ENCODE measurements at places on chromosomes 6 and 20.

- peak; percentile 68 for DNase-seq
These were observed 23.6 kb downstream of the LRP11 start for GRCh38 chr6:149840345-149841075.

GRCh38 chr6:73263570-73263909 is 544 bp upstream of the KHDC1 start:
- DNase-seq, result no peak

DNA sequence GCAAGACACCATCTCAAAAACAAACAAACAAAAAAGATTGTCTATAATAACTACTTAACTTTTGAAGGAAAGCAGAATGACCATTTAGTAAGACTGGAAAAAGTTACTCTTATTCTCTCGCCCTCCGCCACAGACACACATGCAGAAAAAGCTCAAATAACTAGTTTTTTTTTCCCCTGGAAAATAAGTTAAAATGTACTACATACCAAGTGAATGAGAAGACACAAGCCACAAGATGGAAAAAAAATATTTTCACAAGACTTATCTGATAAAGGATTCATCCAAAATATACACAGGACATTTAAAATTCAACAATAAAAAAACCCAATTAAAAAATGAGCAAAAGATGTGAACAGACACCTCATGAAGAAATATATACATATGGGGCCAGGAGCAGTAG is 31.9 kb downstream of the NUDT3 start:
- DNase-seq, result no peak

DNA sequence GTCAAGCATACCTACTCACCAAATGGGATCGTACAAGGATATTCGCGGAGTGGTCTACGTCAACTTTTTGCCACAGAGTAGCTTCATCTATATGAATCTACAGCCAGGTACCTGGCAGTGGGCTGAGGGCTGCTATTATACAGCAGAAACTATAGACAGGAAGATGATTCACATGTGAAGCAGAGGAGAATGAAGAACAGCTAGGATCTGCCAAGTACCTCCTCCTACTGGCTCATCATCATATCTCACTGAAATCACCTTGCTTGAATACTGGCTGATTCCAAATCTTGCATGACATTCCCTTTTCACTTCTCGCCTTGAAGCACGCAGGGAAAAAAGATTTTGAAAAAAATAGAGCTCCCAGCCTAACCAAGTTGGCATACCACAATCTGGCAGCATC is 488.7 kb upstream of the NRSN1 start:
- DNase-seq, result no peak

DNA sequence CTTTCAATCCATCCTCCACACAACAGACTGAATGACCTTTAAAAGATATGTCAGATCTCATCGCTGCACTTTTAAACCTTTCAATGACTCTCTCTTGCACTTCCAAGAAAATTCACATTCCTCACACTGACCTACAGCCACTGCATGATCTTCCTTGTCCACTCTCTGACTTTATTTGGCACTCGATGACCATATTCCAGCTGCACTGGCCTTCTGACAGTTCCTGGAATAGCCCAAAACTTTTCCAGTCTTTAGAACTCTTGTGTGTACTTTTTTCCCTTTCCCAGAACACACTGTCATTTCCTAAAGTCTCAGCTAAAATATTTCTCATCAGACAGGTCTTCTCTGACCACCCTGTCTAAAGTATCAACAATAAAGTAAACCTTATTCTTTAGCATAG is 174.6 kb downstream of the ADGRG6 start:
- DNase-seq, result no peak

DNA sequence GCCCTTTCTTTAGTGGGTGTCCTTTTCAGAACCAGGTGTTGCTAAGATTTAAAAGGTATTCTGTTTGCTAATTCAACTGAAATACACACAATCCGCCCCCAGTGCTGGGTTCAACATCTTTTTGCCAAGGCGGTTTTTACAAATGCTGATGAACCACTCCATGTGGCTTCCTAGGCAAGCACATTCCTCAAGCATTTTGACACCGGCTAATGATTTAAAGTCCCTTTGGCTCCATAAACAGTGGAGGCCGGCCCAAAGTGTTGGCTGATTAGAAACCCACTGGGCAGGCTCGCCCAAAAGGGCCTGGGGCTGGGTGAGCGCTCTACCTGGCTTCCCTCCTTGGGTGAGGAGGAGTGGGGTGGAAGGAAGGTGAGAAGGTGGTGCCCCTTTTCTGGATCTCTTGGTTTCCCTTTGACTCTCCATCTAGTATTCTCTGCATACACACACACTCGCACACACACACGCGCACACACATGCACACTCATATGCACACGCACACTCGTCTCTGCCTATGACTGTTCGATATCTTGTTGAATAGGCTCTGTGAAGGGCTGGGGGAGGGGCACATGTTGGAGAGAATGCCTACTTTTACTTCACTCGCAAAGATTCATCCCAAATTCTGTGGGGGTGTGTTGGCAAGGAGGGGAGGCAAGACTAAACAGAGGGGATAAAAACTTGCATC is 66.7 kb upstream of the ARMC2 start:
- DNase-seq, result no peak

GRCh38 chr20:58131151-58131550 is 97.3 kb downstream of the ANKRD60 start:
- DNase-seq, result no peak

DNA sequence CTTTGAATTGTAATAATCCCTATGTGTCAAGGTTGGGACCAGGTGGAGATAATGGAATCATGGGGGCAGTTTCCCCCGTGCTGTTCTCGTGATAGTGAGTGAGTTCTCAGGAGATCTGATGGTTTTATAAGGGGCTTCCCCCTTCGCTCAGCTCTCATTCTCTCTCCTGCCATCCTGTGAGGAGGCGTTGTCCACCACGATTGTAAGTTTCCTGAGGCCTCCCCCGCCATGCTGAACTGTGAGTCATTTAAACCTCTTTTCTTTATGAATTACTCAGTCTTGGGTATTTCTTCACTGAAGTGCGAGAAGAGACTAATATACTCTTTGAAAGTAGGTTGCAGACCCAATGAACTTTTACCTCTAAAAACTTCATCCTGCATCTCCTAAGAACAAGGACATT is 39.2 kb upstream of the KCNG1 start:
- peak; percentile 65 for DNase-seq

DNA sequence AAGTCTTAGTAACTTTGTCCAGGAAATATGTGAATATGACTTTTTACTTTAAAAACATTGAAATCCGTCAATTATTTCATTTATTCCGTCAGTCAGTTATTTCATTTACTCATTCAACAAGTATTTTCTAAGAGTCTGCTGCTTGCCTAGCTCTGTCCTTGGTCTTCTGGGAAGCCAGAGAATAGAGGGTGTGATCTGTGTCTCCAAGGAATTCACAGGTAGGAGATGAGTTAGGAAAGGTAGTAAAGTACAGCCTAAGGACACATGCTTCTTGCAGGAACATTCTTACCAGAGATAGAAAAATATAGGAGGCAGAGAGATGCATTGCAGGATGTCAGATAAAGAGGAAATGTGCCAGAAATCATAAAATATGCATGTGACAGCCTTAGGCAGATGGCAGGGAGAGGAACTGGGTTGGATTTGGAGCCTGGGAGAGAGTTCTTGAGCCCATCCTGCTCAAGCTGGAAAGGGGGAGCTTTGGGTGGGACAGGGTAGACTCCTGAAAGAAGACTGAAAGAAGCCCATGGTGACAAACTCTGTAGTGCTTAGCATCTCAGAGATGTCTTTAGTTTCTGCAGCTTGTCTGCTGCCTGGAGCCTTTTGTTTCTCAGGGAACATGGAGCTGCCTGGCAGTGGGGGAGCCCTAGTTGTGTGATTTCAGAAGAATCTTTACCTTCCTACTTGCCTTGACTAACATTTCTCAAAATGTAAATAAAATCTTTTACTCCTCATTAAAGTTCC is 3.5 kb downstream of the SH3BGRL2 start:
- no peak for DNase-seq

- peak; percentile 60 for DNase-seq
These were observed 105.5 kb downstream of the HUS1B start for GRCh38 chr6:551405-551804.

DNA sequence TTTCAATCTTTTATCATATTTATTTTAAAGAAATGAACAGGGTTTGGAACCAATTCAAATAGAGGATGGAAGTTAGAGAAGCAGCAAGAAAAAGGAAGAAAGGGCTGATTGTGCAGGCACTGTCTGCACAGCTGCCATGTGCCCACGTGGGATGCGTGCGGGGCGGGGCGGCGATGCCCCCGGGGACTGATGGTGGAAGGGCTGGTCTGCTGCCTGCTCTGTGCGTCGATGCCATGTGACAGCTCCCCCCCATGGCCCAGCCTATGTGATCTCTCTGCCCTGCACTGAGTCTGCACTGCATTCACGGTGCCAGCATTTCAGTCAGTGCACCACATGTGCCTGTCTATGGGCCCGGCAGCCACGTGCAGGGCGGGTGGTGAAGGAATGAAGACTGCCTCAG is 96.4 kb downstream of the IRF4 start:
- no peak for DNase-seq

DNA sequence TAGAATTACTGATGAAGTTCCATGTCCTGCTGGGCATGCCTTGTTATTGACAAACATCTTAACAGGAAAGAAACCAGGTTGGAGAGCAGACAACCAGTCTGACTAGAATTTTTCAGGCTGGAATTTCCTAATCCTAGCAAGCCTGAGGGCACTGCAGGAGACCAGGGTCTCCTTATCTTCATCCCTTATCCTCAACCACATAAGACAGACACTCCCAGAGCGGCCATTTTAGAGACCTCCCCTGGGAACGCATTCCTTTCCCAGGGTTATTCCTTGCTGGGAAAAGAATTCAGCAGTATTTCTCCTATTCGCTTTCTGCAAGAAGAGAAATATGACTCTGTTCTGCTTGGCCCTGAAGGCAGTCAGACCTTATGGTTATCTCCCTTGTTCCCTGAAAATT is 803.7 kb downstream of the GRIK2 start:
- no peak for DNase-seq

DNA sequence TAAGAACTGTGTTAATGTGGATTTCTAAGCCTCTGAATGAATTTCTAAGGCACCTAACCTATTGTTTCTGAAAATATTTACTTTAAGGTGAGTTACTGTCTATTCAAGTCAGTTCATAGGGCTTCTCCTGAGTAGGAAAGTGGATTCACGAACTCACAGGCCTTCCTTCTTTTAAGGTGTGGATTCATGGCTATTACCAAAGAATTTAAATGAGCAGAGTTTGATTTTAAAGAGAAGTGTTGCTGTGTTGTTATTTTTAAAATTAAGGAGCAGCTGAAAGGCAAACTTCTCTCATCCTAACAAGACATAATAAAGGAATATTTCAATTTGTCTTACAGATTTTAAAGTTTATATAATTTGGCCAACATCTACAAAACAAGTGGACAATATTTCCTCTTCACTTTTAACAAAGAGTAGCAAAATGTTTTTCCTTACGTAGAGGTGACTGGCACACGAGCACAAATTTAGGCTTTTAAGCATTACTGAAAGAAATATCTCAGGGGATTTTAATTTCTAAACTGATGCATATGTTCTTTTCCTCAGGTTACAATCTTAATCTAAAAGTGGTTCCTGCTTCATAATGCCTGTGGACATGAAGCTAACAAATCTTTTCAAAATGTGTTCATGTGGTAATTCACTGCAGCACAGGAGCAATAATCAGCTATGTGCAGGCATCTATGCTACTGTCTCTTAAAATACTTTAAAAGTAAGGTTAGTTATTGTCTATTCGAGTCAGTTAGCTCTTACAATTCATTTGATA is 602 bp upstream of the TSPYL4 start:
- DNase-seq, result no peak

DNA sequence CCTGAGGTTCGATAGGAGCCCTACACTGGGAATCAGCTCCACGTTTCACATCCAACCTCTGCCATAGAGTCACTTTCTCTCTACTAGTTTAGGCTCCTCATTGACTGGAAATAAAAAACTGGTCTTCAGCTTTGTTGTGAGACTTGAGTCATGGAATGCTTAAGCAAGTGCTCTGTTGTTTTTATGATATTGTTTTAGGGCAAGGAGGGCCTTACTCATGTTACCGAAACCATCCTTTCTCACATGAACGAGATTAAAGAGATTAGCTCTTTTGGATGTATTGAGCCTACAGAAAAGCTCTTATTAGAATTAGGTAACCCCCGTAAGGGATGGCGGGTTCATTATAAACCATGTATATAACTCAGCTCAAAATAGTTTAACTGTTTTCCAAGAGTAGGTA is 6.9 kb upstream of the MOCS1 start:
- no peak for DNase-seq

- peak; percentile 29 for DNase-seq
These were observed 198.2 kb downstream of the GMPR start for GRCh38 chr6:16436550-16436949.

GRCh38 chr6:161561908-161562307 is 288.0 kb upstream of the AGPAT4 start:
- DNase-seq, result no peak

- no peak for DNase-seq
These were observed 33.6 kb downstream of the RPRD1B start for GRCh38 chr20:38066969-38067716.

GRCh38 chr6:155050311-155050710 is 55.2 kb downstream of the TIAM2 start:
- DNase-seq, result peak; percentile 42

DNA sequence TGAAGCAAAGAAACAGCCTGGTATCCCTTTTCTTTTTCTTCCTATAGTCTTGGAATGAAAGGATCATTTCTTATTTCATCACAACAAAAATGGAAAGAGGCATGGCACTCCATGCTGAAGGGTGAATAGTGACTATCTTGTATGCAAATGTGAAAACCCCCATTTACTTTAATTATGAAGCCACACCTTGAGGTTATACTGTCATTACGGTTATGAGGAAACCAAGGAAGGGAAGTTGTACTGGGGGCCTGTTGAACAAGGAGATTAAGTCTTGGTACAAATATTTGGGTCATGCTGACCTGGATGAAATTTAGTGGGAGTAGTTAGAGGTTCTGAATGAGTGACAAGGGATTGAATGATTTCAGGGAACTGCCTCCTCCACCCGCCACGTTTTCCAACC is 8.7 kb upstream of the STXBP5 start:
- DNase-seq, result no peak

DNA sequence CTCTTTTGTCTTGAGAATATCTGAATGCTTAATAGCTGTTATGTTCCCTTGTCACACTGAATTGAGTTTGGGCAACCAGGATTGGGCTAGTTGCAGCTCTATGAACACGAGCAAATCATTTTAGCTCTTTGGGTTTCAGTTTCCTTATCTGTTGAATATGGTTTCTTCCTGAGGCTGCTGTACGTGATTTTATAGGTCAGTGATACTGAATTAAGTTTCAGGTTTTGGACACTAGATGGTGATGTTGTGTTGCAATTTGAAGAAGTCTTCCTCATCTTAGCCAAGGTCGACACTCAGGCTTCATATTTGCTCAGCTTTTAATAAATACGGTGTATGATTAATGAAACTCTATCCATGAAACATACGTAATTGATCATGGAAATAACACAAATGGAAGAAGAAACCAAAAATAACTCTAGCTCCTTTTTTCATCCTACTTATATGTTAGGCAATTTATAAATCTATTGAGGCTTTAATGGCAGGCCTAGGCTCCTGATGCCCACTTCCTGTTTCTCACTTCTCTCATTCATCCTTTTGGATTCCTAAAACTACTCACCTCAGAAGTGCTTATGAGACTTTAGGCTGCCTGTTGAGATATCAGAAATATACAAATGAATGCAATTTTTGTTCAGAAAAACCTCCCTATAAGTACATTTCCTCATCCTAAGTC is 354.1 kb upstream of the MAP3K7 start:
- no peak for DNase-seq

GRCh38 chr6:1942834-1943233 is 302.6 kb downstream of the GMDS start:
- DNase-seq, result no peak

All from stimulated activated naive CD8-positive, alpha-beta T cell treated with anti-CD3 and anti-CD28 coated beads, Interleukin-15, Interleukin-2, amounts not matched to agents 100 U/mL and 50 U/mL, for 24 hours (primary cell).